NCI-H1105 treated with DMSO at 0.1 percent for 48 hours (cell line): ENCODE measurements at places on chromosomes 1 and 21.
A peak's percentile ranks its signal among the peaks of the same experiment; 100 is the strongest.

DNA sequence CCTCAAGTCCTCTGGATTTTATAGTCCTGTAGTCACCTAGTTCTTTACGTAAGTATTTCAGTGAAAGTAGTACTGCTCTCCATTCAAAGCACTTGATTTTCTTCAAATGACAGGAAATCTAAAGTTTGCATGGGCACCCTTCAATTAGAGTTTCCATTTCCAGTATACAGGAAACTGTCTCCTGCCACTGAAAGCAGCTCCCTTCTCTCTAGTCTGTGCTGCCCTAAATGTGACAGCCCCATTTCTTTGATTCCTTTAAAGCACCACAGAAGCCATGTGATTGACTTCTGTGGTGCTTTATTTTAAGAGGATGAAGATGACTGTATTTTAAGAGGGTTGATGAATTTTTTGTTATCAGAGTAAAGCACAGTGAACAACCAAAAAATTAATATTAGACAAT is 226.1 kb downstream of the DNAH14 start:
- no peak for DNase-seq

- no peak for DNase-seq
Observed at GRCh38 chr21:17491716-17492414, 21.0 kb upstream of the CXADR start.

- DNase-seq, result no peak
Observed at GRCh38 chr1:184637664-184638240, 116.9 kb downstream of the EDEM3 start.

DNA sequence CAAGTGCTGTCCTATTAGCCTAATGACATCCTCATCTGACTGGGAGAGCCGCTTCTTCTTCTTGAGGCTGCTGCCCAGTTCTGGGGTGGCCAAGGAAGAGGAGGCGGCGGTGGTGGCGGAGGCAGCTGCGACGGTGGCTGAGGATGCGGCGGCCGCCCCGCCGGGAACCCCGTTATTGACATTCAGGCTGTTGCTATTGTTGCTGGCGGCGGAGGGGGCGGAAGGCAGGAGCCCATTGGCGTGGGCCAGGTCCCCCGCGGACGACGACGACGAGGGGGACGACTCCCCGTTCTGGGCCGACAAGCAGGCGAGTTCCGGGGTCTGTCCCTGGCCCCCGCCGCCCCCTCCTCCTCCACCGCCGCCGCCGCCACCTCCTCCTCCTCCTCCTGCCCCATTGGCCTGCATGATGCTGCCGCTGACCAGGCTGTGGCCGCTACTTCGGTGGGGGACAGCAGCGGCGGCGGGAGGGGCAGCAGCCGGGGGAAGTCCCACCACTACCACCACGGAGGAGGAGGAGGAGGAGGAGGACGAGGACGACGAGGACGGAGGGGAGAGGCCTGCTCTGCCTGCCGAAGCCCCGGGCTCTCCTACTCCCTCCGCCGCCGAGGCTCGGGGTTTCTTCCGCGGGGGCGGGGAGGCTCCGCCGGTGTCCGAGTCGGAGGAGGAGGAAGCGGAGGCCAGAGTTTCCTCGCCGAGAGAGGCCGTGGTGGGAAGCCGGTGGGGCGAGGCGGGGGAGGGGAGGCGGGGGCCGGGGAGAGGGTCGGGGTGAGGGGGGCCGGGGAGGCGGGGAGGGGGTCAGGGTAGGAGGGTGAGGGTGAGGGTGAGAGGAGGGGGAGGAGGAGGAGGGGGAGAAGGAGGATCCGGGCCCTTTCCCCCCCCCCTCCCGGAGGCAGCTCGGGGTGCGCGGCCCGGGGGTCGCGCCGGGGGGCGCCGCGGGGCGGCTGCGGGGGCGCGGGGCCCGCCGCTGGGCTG is 610 bp downstream of the WDR26 start:
- no peak for DNase-seq

DNA sequence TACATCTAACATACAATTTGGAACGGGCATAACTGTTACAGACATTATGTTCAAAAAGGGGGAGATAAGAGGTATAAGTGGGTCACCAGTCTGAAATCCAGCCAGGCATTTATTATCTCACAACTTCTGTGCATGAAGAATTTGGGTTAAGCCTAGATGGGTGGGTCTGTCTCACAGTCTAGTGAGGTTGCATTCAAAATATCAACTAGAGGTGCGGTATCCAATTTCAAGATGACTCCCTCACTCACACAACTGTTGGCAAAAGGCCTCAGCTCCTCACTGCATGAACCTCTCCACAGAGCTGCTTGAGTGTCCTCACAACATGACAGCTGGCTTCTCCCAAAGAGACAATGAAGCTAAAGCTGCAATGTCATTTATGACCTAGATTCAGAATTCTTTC is 4.7 kb downstream of the AUNIP start:
- peak; percentile 9 for DNase-seq

- DNase-seq, result no peak
Observed at GRCh38 chr1:175539986-175540385, 203.4 kb downstream of the TNR start.

GRCh38 chr1:41902159-41902577 is 16.6 kb downstream of the HIVEP3 start:
- DNase-seq, result no peak

DNA sequence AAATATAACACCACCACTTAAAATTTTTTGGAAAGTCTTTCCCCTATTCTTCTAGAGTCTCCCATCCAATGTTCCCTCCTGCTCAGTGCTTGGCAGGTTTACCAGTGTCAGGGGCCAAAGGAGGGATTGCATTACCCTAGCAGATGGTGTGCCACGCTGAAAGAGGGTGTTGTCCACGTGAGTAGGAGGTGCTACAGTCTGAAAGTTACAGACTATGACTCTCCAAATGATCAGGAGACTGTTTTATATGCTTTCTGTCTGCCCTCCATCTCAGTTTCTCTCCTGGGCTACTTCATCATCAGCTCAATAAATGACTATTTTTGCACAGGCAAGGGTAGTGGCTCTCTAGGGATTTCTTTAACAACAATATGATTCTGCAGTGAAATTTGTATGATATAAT is 31.3 kb upstream of the ANGPTL7 start:
- no peak for DNase-seq

DNA sequence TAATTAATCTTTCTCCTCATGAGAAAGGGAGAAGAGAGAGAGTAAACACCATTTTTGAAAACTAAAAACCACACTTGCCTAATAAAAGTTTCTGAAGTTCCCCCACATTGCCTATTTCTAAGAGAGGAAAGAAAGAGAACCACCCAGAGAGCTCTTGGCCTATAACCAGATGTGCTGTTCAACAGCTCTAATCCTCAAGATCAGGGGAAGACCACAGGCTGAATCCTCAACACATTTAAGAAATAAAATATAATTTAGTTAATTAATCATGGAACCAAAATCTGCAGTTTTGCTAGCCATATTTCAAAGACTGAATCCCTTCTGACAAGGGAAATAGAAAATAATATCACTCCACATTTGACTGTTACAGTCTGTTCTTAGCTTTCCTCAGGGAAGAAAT is 11.9 kb downstream of the PRRX1 start:
- no peak for DNase-seq

- no peak for DNase-seq
Observed at GRCh38 chr1:212219679-212220463, 65.3 kb upstream of the PPP2R5A start.

DNA sequence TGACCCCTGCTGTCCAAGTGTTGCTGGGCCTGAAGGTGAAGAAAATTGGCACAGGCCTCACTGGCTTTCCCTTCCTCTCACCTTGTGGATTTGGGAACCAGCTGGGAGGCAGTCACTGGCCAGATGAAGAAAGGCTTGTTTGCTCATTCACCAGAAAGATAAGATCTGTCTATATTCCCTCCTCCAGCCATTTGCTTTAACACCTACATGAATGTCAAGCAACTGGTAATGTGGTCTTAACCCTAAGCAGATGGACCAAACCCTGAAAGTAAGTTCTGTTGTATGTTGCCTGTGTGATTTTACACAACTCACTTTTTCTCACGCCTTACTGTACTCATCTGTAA is 10.3 kb upstream of the SRRM1 start:
- no peak for DNase-seq

DNA sequence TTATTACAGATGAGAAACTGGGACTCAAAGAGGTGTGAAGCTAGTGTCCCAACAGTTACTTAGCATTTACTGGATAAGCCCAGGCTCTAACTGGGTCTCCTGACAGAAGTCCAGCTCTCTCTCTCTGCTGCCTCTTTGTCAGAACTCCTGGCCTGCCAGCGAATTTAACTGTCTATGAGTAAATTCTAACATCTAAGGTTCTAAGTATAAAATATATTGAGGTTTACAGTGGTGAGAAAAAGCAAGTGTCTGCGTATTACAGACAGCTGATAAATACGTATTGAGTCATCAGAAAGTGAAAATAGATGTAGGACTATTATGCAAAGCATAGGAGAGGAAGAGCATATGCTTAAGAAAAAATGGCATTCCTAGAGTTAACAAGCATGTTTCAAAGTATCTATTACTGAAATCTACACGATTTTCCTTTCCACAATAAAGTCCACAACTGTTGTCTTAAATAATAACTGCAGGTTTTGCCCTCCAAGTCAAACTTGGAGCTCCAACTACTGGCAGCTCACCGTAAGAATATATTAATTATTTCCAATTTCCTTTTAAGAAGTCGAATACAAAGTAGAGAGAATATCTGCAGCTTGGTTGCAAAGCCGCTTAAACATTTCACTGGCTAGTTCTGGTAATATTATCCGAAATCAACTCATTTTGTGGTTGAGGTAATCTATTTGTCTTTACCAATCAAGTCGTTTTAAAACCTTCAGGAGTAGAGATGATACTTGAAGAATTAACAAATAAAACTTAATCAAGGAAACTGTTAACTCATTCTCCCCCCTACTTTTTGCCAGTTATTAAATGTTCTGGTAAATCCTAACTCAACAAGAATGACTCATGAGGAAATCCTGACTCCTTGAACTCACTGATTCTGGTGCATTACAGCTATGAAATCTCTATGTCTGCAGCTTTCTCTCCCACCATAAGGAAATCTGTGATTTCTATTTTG is 1.4 kb upstream of the RGS2 start:
- DNase-seq, result no peak

DNA sequence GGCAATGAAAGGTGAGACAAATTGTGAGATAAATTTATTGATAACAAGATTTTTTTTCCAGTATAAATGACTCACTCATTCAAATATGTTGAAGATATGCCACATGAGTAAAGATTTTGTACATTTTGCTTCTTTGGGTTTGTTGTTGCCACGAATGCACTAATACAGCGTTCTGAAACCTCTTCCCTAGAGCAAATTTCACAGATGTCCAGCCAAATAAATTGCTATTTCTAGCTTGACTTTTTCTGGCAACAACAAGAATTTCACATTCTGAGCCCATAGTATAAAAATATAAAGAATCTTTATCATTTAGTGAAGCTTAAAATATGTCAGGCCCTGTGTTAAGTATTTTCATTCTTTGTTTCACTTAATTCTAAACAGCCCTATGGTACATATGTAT is 114.5 kb upstream of the COL24A1 start:
- no peak for DNase-seq

DNA sequence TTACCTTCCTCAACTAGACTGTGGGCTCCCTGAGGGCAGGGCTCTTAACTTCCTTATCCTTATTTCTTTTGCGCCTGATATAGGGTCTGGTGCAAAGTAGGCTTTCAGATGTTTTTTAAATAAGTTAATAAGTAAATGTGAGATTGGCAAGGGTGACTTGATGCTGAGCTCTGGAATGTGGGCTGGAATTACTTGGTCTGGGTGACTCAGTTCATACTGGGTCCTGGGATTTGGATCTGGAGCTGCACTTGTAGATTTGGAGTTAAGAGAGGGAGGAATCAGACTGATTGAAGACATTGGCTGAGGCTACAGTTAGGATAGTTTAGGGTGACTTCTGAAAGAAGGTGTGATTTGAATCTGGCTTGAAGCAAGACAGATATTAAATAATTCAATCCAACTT is 190.9 kb downstream of the GIPC2 start:
- DNase-seq, result no peak

DNA sequence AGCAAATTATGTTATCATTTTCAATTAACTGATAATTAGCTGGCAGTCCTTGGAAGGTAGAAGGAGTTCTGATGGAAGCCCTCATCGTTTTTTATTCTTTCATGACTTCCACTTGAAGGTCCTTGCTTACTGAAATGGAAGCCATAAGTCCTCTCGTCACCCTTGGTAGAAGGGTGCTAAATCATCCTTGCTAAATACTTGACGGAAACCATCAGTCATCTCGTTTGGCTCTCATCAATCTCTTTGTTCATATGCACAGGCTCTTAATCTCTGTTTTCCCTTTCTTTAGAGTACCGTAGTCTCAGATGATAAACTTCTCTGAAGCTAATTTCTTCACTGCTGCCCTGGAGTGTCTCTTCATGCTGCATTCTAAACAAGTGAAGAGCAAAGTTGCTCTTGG is 34.5 kb downstream of the UCK2 start:
- no peak for DNase-seq

DNA sequence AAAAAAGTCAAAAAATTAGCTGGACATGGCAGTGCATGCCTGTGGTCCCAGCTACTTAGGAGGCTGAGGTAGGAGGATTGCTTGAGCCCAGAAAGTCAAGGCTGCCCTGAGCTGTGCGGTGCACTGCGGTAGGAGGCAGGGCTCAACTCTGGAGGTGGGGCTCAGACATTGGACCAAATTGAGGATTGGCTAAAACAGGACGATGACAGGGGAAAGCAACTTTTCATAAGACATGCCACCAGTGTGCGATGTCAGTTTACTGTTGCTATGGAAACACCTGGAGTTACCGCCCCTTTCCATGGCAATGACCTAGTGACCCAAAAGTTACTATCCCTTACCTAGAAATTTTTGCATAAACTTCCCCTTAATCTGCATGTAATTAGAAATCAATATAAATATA is 85.3 kb downstream of the DISP3 start:
- no peak for DNase-seq

- DNase-seq, result no peak
Observed at GRCh38 chr1:62355095-62355494, 35.9 kb upstream of the KANK4 start.

DNA sequence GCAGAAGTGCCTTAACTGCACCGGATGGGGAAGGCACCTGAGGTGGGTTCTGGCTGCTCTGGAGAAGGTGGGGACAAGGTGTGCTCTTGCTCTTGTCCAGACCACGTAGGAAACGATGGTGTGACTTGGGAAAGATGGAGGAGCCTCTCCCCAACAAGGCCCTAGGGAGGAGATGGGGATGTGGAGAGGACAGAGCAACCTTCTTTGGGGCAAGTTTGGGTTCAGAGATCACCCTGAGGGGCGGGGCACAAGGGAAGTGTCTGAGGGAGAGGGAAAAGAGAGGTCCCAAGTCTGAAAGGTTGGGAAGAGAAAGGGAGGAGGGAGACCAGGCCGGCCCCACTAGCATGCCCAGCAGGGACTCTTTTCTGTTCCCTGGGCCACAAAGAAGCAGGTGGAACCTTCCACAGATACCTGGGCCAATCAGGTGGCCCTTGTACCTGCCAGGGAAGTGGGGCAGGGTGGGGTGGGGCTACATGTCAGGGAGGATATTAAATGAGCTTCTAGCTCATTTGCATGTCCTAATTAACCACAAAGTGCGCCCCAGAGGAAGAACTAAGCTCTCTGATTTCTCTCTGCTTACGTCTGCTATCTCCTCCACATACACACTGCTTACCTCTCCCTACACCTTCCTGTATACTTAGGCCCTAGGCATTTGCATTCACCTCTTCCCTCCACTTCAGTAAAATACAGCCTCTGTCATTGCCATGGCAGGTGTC is 15.9 kb downstream of the INKA2 start:
- no peak for DNase-seq
